ENCODE measurements at places on chromosomes 7 and 10.
A peak's percentile ranks its signal among the peaks of the same experiment; 100 is the strongest.

DNA sequence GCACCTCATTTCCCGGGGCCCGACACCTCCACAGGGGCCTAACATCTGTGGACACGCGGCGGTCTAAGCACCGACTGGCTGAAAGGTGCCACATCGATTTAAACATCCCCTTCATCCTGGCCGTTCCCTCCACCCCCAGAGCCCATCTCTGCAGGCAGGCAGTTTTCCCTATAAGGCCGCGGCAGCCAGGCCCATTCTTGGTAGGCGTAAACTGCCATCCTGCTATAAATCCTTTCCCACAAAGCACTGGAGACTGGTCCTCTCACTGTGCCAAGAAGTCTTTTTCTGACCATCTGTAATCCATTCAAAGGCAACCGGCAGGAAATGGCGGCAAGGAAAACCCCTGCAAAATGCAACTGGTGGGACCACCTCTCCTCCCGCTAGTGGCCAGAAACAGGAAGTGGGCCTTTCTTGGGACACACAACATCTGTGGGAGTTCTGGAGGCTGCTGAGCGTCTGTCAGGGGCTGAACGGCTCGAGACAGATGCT, 22.4 kb downstream of the ATXN7L1 start:
- DNase-seq: no peak

GRCh38 chr7:121344093-121344492, 15.3 kb downstream of the WNT16 start:
- DNase-seq: no peak

DNA sequence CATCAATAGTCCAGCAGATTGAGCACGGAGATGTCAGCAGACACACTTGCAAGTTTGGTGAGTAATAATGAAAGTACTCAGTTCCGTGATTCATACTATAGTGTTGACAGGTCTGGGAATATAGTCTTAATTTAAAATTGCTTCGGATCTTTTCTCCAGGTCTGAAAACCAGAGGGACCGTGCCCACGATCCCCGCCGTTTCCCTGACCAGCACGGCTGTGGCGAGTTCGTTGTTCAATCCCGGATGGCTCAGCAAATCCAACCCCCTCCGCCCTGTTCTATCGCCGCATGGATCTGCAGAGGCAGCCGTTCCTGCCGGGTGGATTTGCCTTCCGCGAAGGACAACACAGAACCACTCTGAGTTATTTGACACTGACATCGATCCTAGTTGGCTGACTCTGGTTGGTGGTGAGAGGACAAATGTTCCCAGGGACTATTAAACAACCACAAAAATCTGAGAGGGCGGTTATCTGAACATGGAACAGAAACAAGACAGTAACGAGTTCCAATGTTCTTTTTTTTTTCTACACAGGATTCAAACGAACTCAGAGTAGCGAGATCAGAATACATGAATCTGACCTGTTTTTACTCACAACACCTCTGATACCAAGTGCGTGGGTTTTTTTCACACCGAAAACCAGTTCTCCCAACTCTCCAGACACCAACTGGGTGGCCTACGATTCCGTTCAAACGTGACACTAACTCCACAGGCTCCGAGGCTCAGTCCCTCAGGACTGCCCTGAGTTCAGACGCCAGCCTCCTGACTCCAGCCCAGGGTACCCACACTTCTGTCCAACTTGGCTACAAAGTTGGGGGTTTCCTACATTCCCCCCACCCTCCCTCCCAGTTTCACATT, 52.7 kb downstream of the RBM17 start:
- no peak for DNase-seq

- DNase-seq: no peak
Measured at GRCh38 chr7:50362712-50363282, 58.3 kb downstream of the IKZF1 start.

DNA sequence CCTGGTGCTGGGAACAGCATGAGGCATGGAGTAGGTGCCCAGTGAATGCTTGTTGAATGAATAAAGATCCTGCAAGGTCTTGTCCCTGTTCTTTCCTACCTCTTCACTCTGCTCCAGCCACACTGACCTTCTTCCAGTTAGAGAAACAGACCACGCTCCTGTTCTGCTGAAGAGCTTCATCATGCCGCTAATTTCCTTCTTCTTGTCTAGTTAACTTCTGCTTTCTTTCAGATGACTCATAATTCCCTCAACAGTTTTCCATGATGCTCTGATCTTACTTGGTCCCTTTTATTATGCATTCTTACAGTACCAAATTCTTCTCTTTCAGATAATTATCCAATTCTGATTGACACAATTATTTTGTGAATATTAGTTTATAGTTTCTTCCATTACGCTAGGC, 59.5 kb upstream of the C1QL3 start:
- no peak for DNase-seq

GRCh38 chr10:117260084-117260483, 19.2 kb downstream of the SLC18A2 start:
- DNase-seq: no peak

DNA sequence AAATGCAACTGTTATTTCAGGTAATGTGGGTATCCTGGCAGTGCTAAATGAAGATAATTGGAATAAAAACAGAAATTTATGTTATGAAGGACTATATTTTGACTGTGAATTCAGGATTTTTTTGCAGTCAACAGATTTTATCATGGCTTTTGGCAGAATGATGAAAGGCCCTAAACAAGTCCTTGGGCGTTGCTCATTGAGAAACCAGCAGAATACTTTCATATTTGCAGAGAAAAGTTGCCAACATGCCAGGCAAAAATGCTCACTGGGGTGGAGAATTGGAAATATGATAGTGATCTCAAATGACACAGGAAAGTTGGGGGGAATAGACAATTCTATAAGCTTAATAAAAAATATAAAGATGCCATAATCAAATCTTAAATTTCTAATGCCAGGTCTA, 121.1 kb downstream of the GPR85 start:
- DNase-seq: no peak

GRCh38 chr10:119651514-119652360, 557 bp downstream of the BAG3 start:
- DNase-seq: peak; percentile 29

DNA sequence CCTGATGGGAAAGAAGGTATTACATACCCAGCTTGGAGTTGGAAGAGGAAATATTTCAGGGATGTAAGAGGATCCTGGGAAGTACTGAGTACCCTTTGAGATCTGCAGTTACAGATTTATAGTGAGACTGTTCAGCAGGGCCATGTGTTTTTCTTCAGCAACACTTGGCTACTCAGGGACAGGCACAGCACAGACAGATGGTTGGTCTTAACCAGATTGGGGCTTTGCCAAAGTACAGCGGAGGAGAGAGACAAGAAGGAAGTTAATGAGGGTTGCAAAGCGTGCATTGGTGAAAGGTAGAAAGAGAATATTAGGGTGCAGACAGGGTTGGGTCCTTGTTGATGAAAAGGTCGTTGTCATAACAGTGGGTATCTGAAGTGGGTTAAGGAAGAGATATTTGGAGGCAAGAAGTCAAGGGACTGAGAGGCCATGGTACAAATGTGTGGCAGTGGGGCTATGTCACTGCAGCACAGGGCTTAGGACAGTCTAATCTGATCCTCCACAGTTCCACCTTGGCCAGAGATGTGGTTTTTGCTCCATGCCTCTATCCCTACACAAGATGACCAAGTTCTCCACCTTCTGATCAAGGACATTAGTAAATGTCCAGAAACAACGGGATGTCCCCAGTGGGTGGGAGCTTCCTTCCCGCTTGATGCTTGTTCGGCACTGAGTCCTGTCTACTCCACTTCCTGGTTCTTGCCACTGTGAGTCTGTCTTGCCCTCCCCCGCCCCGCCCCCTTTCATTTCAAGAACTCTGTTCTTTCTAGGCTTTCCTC, 18.9 kb upstream of the DNAJC1 start:
- DNase-seq: no peak
